ENCODE measurements at places on chromosomes 2 and 18.
A peak's percentile ranks its signal among the peaks of the same experiment; 100 is the strongest.

GRCh38 chr2:65483763-65484162 lies 51.4 kb upstream of the SPRED2 start:
- no peak for DNase-seq

DNA sequence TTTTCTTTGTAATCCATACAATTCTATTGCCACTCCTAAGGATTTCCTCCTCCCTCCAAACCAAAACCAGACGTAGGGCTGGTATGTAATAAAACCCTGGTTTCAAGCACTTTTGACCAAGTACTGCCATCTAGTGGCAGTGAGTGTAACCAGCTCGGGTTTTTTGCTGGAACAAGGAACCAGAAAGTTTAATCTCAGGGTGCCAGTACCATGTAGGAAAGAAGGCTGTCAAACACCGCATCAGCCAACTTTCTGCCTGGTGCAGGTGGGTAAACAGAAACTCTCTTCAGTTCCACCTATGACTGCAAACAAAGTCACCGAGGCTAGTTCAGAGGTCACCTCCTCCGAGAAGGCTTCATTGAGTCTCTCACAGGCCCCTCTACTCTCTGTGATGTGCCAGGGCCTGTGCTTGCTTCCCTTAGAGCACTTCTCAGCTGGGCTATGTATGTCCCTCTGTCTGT lies 10.2 kb upstream of the THNSL2 start:
- DNase-seq = peak; percentile 53

GRCh38 chr2:215565897-215566296 lies 130.0 kb upstream of the FN1 start:
- DNase-seq = no peak

- DNase-seq = no peak
These were observed 275.9 kb upstream of the TCF4 start for GRCh38 chr18:55863876-55864275.

DNA sequence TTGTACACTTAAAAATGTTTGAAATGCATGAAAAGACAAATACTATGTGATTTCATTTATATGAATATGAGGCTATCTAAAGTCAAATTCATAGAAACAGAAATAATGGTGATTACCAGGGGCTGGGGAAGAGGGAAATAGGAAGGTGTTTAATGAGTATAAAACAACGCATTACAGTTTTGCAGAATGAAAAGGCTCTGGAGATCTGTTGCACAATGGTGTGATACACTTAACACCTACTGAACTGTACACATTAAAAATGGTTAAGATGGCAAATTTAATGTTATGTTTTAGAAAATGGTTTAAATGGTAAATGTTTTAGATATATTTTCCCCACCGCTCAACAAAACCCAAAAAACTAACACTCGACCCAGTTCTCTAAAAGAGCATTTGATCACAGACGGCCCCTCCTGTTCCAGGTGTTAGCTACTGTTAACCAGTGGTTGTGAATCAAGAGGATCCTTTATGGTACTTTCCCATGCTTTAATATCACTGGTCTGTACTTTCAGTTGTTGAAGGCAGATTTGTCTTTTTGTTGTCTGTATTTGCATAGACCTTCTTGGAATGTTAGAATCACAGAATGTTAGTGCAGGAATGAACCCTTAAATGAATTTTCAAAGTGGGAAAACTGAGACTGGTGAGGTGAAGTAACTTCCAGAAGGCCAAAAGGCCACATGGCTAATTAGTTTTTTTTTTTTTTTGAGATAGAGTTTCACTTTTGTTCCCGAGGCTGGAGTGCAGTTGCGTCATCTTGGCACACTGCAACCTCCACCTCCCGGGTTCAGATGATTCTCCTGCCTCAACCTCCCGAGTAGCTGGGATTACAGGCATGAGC lies 10.2 kb downstream of the RAB10 start:
- DNase-seq = no peak

DNA sequence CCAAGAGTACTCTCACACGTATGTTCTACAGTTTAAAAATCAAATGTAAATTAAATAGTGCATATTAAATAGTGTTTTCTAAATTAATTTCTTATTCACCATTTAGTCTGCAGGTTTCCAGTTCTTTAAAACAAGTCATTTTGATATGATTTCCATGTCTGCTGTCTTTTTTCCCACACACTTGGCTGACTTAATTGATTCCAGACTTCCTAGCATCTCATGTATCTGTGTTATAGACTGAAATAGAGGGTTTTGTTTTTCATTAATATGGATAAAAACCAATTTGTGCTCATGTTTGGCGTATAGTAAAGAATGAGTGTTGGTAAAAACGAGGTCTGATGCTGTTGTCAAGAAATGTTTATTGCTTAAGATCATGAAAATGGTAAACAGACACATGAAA lies 104.3 kb downstream of the SRBD1 start:
- DNase-seq = no peak

DNA sequence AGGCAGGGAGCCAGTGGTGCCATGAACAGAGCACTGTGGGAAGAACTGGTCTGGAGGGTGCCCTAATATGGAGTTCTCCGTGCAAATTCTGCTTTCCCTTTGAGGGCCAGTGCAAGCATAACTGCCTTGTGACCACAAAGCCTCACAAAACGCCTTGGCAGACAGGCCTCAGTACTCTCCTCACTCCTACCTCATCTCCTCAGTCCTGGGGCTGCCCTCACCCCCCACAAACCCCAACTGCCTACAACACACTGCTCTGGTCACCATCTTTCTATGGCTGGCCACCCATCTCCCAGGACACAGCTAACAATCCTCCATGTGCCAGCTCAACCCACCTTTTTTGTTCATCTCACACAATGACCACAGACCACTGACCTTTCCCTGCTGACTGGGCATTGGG lies 8.9 kb downstream of the COX5B start:
- DNase-seq = no peak

- peak; percentile 73 for DNase-seq
These were observed at the start of gene FSIP2 for GRCh38 chr2:185738679-185739472. Gene FSIP2, plus strand, starts transcription at chr2:185738804. Its CDS starts 91 bp downstream, at chr2:185738895.

DNA sequence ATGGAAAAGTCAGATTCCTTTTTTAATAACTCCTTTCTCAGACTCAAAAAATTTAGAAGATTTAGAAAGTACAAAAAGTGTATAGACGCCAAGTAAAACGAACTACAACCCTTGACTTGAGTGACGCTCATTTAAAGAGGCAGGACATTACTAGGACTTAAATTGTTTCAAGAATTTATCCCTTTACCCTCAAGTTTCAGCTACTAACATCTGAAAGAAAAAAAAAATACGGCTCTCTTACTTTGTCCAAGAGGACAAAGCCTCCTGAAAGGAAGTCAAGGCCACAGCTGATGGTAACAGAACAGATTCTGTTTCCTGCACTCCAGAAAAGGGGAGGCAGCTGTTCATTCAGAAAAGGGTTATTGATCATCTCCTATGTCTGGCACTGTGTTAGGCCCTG lies 57.6 kb upstream of the PKDCC start:
- no peak for DNase-seq

Data from germinal center (tissue), 1 donor.